ENCODE measurements at places on chromosomes 5 and 9. TPM values are rescaled to one million over a fixed set of nuclear protein-coding genes. Genes with fewer than 3 reads are reported as not detected.

DNA sequence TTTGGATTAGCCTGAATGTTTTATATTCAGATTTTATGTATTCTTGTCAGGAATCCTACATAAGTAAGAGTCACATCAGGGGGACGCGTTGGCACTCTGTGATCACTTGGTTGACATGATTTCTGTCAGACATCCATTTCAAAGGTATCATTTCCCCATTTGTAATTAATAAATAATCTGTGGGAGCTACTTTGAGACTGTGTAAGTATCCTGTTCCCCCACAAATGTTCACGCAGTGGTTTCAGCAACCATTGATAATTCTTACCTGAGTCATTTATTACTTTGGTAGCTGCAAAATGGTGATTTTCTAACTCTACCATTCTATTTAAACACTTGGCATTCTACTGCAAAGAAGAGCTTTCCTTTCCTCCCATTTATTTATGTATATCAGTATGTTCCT, 56.9 kb upstream of the TBC1D2 start:
- no peak for DNase-seq

The FBXO4 gene
- 13.4 TPM for total RNA-seq

DNA sequence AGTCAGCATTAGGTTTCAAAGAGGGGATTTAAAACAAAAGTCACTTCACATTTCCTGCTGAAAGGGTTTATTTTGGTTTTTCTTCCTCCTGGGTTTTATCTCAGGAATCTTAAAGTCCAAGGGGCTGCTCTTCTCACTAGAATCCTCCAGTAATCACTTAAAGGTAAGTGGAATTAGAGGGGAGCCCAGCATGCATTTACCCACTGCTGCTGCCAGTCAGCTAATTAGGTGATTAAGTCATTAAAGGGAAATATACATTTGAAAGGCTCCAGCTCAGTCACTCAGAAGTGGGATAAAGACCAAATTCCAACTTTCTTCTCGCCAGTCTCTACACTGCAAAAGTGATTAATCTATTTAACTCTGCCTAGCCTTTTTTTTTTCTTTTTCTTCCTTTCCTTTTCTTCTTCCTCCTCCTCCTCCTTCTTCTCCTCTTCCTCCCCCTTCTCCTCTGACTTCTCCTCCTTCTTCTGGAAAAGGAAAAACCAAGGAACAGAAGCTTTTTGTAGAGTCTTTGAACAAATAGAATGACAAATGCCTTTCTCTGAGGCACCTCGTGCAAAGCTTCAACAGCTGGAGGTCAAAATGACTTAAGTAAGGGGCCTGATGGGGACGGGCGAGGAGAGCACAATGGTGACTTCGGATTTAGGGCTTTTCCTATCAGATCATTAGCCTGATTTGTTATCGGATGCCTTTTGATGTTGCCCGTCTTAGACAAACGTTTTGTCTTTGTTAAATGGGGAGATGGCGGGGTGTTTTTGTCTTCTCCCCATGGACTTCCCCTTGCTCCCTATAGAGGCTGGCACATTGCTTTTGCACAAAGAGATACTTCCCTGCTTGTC, 617.6 kb downstream of the IRX1 start:
- no peak for DNase-seq

DNA sequence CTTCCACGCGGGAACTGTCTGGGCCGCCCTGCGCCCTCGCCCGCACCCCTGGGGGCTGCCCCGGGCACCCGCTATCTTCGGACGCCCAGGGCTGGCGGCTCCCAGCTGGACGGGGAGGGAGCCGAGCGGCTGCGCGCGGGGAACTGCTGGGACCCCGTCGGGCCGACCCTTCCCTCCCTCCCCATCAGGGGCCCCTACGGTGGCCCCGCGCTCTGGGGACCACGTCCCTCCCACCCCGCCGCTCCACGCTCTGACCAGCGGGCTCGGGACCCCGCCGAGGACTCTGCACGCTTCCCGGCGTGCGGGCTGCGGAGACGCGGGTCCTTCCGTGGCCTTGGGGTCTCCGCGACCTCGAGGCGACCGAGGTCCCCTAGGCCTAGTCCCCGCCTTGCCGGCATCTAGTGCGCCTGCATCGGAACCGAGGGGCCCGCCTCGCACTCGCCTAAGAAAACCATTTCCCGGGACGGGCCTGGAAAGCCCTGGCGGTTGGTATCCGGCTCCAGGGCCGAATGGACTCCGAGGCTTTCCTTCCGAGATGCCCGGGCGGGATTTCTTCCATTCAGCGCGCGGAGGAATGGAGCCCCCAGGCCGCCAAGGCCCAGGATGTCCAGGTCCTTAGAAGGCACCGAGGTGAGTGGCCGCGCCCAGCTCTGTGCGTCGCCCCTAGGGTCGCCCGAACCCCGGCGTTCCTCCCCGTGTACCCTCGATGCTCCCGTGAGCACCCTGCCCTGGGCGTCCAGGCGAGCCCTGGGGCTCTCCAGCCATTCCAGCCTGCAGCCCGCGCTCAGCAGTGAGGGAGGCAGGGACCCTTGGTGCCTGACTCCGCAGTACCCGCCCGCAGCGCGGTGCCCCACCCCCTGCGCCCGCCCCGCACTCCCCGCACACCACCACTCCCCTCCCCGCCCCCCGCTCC, 705 bp upstream of the SLC6A3 start:
- no peak for DNase-seq

GRCh38 chr5:54332720-54333119, 22.3 kb upstream of the ARL15 start:
- no peak for DNase-seq

All from fibroblast of lung (primary cell).